GM23248 (cell line): ENCODE measurements at places on chromosomes 2 and 18.

GRCh38 chr18:62452280-62452831 is 70.5 kb upstream of the ZCCHC2 start:
- peak; percentile 72 for DNase-seq

DNA sequence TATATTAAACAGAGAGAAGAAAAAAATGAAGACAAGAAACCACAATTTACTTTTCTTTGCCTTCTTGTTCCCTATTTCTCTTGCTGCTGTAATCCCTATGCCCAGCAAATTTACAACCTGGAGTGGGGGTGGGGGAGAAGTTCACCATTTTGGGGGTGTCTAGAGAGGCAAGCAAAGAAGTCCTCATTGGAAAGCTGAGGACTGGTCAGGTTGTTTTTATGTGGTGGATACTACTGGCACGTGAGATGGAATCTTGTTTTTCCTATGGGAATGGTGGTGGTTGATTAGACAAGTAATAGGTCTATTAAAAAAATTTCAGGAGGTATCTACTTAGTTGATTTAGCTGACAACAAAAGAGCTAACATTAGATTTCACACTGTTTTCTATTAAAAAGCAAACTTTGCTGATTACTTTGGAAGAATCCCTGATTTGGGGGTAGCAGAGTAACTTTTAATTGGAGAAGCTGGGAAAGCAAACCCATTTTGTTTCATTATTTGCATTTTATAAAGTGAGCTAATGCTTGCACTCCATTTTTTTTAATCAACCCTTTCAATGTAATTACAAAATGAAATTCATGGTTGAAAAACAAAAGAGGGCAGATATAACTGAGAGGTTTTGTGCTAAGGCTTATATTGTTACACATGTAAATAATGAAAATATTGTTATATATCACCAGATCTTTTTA is 6.0 kb downstream of the POU3F3 start:
- no peak for DNase-seq

GRCh38 chr2:58710795-58711279 is 469.7 kb upstream of the FANCL start:
- DNase-seq = peak; percentile 18

GRCh38 chr2:19046986-19047780 is 311.2 kb downstream of the OSR1 start:
- peak; percentile 17 for DNase-seq

DNA sequence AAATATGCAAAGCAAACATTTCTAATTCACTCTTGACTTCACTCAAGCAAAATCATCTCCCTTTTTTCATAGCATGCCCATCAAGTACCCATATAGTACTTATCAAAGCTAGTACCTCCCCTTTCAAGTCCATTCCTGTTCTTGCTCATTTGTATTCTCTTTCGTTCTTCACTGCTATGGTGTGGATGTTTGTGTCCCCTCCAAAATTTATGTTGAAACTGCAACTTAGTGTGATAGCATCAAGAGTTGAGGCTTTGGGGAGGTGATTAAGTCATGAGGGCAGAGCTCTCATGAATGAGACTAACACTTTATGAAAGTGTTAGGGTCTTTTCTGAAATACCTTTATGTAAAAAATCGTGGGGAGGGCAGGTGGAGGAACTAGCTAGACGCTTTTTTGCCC is 52.9 kb downstream of the RNU4ATAC start:
- no peak for DNase-seq

- DNase-seq = no peak
Observed at GRCh38 chr2:72082887-72083286, 64.8 kb downstream of the CYP26B1 start.

GRCh38 chr2:221104361-221104811 is 467.7 kb downstream of the EPHA4 start:
- peak; percentile 83 for DNase-seq

- DNase-seq = no peak
Observed at GRCh38 chr2:234661175-234661574, 164.3 kb upstream of the ARL4C start.

DNA sequence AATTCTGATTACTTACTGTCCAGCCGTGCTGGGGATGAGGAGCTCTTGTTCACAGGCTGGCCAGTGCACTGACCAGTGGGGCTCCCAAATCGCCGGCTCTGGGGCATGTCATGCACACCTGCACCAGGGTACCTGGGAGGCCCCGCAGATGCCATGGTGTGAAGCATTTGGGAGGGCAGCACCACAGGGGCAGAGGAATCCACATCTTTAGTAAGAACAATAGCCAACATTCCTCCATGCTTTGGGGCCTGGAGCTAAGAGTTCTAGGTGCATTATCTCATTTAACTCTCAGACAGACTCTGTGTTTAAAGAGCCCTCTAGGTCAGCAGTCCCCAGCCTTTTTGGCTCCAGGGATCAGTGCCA is 104.2 kb downstream of the ACKR3 start:
- DNase-seq = no peak

DNA sequence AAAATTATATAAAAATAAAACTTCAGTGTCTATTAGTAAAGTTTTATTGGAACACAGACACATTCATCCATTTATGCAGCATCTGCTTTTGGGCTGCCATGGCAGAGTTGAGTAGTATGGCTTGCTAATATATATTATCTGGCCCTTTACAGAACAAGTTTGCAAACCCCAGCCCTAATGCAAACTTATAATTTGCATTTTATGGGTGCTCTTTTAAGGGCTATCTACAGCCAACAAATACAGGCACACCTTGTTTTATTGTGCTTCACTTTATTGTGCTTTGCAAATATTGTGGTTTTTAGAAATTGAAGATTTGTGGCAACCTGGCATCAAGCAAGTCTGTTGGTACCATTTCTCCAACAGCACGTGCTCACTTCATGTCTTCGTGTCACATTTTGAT is 35.2 kb upstream of the DLX2 start:
- DNase-seq = no peak

DNA sequence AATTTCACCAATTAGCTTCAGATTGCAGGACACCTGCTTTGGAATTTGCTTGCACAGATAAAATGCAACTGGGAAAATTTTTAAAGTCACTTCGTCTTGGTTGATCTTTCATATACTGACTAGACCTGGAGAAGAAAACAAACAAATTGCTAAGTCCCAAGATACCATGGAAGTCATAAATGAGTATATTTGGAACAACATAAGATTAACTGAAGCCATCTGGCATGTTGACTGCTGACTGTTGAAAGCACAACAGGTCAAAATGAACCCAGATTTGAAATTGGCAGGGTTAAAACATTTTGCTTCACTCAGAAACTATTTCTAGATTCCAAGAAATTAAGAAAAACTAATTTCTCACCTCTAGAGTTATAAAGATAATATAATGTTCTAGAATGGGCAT is 470.7 kb downstream of the LPIN1 start:
- DNase-seq = no peak

DNA sequence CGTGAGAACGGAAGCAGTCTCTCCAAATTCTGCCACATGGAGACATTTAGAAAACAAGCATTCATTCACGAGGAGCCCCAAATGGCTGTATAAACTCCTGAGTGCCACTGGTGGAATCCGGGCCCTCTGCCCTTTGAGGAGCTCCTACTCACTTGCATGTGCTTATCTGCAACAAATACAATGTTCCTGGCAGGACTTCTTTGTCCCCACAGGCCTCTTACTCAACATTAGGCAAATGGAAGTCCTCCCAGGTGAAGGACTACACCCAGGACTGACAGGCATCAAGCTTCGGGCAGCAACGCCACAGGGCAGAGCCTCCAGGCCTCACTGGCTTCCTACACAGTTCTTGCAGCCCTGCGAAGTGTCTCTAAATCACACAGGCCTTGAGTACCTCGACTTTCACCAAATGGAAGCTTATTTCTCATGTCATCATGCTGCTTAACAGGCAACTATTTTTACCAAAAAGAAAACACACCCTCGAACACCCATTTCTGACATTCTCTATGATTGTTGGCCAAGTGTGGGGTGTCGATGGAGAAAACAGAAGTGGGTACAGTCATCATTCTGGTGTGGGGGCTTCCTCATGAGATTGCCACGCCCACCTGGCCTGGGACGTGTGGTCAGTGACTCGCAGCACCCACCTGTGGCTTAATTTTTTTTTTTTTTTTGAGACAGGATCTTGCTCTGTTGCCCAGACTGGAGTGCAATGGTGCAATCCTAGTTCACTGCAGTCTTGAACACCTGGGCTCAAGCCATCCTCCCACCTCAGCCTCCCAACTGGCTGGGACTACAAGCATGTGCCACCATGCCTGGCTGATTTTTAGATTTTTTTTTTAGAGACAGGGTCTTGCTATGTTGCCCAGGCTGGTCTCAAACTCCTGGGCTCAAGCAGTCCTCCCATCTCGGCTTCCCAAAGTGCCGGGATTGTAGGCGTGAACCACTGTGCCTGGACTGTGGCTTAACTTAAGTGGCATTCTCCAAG is 186.8 kb upstream of the GLI2 start:
- DNase-seq = no peak

- no peak for DNase-seq
Observed at GRCh38 chr2:99336804-99337112, 431 bp upstream of the EIF5B start.

DNA sequence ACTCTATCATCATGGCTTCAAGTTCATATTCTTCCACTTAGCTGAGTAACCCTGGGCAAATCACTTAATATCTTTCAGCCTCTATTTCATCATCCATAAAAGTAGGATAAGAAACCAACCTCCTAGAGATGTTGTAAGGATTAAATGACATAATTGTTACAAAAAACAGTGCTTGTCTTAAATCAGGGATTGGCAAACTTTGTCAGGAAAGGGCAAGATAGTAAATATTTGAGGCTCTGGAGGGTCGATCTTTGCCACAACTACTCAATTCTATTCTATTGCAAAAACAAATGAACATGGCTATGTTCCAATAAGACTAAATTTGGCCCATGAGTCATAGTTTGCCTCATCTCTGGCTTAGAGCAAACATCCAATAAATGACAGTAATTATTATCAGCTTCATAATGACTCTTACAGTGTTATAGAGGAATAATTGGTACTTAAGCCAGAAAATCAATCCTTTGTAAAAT is 184.7 kb downstream of the SATB2 start:
- DNase-seq = peak; percentile 77

GRCh38 chr2:134408791-134409190 is 154.9 kb downstream of the MGAT5 start:
- peak; percentile 73 for DNase-seq

DNA sequence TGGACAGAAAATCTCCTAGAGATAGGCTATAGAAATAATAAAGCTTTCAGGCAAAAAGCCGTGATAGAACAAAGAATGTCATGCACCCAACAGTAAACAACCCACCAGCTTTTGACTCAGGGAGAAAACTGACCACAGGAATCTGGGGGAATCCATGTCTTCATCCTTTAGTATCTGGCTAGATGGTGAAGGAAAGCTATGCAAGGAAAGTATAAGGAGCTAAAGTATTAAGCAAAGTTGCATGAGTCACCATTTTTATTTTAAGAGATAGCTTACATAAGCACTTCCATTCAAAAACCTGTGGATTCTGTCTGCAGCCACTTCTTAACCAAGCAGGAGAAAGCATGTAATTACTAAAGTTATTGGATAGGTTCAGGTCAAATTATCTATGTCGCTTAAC is 363.8 kb downstream of the LRP1B start:
- DNase-seq = peak; percentile 27

DNA sequence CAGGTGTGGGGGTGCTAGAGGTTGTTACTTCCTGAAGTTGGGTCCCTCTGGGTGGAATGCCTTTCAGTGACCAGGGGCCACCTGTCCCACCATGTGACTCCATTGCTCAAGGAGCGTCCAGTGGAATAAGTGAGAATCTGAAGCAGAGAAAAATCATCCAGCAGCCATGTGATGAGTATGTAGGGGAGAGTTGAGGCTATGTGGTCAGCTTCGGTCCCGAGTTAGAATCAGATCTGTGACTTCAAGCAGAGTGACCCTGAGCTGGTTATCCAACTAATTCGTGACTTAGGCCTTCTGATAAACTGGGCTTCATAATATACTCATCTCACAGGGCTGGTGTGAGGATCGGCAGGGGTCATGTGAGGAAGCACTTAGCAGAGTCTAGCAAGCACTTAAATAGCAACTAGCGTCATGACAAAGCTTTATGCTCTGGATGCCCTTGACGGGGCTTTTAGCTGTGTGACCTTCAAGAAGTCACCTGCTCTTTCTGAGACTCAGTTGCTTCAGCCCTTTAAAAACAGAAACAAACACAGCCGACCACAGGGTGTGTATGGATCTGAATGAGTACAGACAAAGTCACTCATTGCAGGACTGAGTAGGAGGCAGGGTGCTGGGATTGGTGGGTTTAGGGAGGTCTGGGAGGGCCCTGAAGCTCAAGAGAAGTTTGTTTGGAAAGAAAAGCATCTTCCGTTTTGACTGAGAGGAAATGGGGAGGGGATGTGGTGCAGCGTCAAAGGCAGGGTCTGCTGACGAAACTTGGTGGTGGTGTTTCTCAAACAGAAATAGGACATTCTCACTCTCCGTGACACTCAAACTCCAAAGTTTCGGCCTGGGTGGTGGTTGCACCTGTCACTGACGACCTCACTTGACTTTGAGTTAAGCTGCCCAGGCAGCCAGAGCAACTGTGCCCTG is 264.0 kb upstream of the CXCR4 start:
- no peak for DNase-seq

DNA sequence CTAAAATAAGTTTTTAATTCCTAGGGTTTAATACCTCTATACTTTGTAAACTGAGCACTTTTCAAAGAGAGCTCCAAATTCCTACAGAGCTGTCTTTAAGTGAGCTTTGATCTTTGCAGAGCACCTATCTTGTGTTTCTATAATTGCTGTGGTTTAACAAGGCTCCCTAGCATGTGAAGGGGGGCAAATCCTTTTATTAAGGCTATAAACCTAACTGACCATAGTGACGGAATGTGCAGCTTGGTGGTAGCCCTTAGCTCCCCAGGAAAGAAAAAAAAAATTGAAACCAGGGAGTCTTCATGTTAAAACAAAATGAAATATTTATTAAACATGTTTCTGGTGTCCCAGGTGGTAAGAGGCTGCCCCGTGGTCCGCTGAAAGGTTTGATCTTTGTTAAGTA is 78.6 kb upstream of the ETAA1 start:
- no peak for DNase-seq

DNA sequence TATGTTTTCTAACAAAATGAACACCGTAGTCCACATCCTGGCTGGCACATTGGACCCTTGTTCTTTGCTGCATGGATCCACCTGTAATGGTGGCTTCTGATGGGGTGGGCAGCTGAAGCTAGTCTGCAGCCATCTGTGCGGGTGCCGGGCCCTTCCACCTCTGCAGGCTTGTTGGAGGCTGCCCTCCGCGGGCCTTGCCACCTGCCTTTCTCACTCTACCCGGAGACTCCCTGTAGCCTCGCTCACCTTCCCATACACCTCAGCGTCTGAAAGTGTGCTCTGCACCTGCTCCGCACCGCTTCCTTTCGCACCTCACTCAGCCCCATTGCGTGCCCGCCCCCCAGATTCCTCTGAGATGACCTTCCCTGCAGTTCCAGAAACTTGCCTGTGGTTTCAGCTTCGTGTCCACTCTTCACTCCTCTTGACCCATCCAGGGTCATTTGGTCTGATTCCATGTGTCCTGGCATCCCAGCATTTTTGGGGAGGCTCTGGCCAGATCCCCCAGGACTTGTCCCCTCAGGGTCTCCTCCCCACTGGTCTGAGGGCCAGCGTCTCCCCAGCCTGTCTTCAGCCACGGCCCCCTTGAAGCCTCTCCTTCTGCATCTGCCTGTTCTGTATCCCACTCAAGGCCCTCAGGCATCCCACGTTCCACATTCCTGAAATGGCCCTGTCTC is 18.2 kb downstream of the ATG4B start:
- no peak for DNase-seq
